ENCODE measurements at places on chromosomes 6 and 20.

DNA sequence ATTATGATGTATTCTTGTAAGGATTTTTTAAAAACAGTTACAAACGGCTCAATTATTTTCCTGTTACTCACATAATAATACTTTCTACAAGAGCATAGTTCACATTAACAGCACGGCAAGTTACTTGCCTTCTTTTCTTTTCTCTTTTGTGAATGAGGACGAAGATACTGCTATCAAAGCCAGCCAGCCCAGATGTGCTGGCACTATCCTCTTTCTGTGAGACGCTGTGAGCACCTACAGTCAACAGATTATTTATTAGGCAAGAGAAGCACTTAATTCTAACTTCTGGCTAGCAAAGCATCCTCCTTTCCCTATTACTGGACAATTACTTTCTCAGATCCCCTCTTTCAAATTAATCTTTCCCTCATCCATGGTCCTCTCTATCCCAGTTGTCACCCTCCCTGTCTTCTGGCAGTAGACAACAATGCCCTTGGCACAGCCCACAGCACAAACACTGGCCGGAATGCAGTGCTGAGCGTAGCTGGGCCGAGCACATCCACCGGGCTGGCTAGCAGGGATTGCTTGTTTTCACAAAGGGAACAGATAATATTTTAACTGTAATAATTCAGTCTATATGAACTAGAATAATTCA, 262.1 kb downstream of the FOXC1 start:
- no peak for DNase-seq

DNA sequence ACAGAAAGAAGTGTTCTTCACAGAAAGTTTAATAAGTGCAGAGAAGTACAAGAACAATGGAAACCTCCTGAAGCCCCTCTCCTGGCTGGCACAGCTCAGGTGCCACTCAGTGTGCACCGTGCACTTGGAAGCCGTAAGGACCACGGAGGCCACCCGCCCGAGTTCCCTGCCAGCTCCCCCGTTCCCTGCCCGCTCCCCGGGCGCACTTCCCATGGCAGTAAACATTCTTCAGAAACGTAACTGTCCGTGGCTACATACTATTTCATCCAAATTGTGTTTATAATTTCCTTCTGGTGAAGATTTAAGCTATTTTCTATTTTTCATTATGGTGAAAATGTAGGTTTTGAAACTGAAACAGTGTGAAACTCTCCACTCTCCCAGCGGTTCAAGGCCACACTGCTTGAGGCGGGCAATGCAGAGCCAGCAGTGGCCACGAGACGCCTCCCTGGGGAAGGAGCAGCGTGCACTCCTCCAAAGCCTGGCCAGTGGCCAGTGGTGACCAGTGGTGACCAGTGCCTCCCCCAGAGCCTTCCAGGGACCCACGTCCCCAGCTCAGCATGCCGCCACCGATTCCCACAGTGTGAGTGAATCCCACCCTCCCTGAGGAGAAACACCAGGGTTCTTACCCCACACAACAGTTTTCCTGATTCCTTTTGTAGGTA, 46.4 kb downstream of the TAF4 start:
- DNase-seq: no peak

DNA sequence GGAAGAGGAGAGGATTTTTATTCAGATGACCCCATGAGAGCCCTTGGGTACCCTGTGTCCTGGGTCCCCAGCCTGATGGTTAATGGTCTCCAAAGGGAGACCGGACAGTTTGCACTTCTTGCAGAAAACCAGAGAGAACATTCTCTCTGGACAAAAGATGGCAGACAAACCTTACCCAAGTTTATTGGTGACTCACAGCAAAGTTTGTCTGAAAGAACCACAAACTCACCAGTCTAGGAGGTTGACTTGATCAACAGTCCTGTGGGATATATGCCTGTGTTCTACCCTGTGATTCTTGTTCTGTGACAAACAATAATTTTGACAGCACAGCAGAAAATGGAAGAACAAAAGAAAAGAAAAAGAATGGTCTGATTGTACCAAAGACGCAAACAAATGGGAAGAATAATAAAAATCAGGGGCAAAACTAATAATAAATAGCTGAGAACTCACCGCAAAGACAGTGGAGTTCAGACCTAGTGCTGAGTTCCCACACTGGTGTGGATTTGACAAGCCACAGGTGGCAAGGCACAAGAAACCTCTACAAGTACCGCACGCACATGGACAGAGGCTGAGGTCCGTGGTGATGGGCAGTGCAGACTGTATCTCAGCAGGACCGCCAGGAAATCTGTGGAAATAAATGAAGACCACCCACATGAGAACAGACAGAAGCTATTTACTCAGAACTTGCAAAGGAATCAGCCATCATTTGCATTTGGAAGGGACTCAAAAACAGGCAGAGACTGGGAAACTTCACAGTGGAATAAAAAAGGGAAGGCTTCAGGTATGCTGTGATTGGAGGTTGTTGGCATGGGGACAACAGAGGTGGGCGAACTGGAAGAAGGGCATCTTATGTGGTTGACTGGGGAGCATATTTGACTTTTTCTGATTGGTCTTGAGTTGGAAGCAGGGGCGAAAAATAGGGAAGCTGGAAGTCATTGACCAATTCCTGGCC, 246.3 kb upstream of the RNF24 start:
- DNase-seq: no peak

- no peak for DNase-seq
Measured at GRCh38 chr6:56525974-56526789, 116.5 kb downstream of the DST start.

DNA sequence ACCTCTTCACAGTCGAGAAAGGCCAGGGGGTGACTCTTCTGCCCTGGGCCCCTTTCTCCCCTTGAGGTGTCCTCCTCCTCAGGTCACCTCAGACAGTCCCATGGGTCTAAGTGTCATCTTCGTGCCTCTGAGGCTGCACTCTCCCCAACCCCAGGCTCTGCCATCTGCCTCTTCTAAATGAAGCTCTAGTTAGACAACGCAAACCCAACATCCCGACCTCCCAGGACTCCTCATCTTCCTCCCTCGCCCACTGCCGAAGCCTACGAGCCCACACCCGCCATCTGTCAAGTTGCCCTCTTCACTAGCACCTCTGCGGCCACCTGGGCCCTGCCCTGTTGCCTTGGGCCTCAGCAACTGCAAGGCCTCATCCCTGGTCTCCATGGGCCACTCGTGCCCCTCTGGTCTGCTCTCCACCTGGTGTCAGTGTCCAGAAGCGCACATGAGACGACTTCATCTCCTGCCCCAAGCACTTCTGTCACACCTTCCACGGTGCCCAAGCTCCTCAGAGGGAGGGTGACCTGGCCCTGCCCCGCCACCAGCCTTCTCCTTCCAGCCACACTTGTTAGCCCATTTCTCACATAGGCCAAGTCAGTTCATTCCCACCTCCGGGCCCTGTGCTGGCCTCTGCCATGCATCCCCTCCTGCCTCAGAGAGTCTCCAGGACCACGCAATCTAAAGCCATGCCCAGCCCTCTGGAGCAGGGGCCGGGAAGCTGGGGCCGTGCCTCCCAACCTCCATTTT, 53.8 kb downstream of the RRBP1 start:
- no peak for DNase-seq

- no peak for DNase-seq
Measured at GRCh38 chr6:154318721-154319120, 37.9 kb downstream of the IPCEF1 start.

- DNase-seq: no peak
Measured at GRCh38 chr20:35617397-35618262, 2.0 kb downstream of the SPAG4 start.

DNA sequence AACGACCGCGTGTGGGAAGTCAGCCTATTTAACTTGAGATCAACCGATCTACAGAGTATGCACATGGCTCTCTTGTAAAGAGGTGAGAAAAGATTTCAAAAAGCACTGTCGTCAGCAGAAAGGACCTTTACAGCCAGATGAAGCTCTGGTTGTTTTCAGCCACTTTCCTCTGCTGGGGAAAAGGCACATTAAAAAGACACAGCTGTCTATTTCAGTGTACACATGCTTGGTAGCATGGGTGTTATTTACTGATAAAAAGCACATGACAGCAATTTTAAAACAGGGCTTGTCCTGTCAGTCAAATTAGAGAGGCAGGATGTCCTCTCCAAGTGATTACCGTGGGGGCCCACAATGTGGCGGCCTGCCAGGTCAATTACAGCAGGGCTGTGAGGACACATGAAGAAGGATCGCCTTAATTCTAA, 188.9 kb downstream of the PRKN start:
- no peak for DNase-seq

GRCh38 chr6:12543953-12544352, 172.6 kb upstream of the PHACTR1 start:
- no peak for DNase-seq

GRCh38 chr6:159830501-159831372, 30.7 kb downstream of the PNLDC1 start:
- DNase-seq: no peak
